EL (cell line): ENCODE measurements at places on chromosomes 16 and 17.

GRCh38 chr16:89422527-89422904 is 67.8 kb downstream of the ANKRD11 start:
- DNase-seq, result peak; percentile 31

DNA sequence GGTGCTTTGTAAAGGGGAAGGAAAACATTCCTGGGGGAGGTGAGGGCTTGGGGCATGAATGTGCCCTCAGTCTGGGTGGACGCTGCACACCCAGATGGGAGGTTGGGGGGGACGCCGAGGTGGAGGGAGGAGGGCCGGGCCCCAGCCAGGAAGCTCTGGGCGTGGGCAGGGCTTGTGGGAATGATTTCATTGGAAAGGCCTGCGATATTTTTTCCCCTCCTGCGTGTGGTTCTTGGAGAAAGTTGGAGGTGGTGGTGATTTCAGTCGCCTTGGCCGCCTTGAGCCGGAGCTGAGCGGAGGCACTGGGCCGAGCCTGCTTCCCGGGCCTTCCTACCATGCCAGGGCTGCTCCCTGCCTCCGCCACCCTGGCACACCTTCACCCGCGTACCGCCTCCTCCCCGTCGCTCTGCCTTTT is 26.4 kb upstream of the CLEC18A start:
- DNase-seq, result peak; percentile 86

- DNase-seq, result no peak
Observed at GRCh38 chr17:39679521-39680192, 8.2 kb downstream of the PGAP3 start.

- DNase-seq, result no peak
Observed at GRCh38 chr17:75844530-75845057, 390 bp upstream of the UNC13D start.

- DNase-seq, result no peak
Observed at GRCh38 chr17:77429369-77429968, 288.7 kb downstream of the SEC14L1 start.

- DNase-seq, result no peak
Observed at GRCh38 chr17:76848670-76849069, 19.5 kb upstream of the MGAT5B start.

DNA sequence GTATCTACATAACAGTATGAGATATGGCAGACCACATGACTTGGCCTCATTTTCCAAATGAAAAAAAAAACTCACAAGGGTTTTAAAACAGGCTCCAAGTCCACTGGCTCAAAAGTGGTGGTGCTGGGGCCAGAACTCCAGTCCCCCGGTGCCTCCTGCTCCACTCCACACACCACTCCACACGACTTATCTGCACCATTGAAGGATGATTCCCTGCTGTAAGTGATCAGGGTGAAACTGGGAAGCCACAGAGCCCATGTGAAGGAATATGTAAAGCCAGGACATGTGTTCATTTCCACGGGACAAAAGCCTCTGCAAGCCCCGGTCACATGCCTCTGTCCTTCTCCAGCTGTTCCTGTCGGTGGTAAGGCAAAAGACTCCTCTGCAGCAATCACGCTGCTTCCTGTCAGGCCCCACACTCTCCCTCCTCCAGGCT is 97.2 kb downstream of the ZNF18 start:
- no peak for DNase-seq
